ENCODE measurements at places on chromosomes 6 and 20. TPM values are rescaled to one million over a fixed set of nuclear protein-coding genes. Genes with fewer than 3 reads are reported as not detected.

NMBR gene
- not detected for total RNA-seq

EBF4 gene
- total RNA-seq: 17.4 TPM

- DNase-seq: no peak
Observed at GRCh38 chr6:134379076-134379475, 61.2 kb upstream of the SGK1 start.

HLA-DOA gene
- 3.5 TPM for total RNA-seq

FAM209A gene
- not detected for total RNA-seq

- DNase-seq: no peak
Observed at GRCh38 chr20:3092611-3093379, 8.3 kb upstream of the AVP start.

DNA sequence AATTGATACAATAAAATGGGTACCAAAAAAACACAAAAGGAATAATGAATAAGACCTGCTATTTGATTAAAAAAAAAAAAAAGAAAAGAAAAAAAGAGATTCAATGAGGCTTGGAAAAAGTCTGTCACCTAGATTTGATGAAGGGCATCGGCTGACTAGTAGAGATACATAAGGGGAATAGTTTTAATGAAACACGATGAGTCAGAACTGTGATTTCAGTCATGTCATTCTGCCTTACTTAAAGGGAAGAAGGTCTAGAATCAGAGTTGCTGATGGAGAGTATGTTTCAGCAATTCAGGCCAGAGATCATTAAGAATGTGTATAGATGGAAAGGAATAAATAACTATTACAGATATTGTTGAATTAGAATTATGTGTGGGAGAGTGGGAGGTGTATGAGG lies 565.9 kb upstream of the RNF217 start:
- DNase-seq: no peak

- DNase-seq: no peak
Observed at GRCh38 chr6:149728499-149729234, 10.8 kb upstream of the LATS1 start.

GGTLC1 gene
- not detected for total RNA-seq

RPP21 gene
- total RNA-seq: 27.9 TPM

- DNase-seq: no peak
Observed at GRCh38 chr20:22438926-22439325, 145.4 kb downstream of the FOXA2 start.

GRCh38 chr6:109896341-109896740 lies 81.8 kb upstream of the GPR6 start:
- DNase-seq: no peak

- no peak for DNase-seq
Observed at GRCh38 chr6:396126-396520, 4.6 kb downstream of the IRF4 start.

DNA sequence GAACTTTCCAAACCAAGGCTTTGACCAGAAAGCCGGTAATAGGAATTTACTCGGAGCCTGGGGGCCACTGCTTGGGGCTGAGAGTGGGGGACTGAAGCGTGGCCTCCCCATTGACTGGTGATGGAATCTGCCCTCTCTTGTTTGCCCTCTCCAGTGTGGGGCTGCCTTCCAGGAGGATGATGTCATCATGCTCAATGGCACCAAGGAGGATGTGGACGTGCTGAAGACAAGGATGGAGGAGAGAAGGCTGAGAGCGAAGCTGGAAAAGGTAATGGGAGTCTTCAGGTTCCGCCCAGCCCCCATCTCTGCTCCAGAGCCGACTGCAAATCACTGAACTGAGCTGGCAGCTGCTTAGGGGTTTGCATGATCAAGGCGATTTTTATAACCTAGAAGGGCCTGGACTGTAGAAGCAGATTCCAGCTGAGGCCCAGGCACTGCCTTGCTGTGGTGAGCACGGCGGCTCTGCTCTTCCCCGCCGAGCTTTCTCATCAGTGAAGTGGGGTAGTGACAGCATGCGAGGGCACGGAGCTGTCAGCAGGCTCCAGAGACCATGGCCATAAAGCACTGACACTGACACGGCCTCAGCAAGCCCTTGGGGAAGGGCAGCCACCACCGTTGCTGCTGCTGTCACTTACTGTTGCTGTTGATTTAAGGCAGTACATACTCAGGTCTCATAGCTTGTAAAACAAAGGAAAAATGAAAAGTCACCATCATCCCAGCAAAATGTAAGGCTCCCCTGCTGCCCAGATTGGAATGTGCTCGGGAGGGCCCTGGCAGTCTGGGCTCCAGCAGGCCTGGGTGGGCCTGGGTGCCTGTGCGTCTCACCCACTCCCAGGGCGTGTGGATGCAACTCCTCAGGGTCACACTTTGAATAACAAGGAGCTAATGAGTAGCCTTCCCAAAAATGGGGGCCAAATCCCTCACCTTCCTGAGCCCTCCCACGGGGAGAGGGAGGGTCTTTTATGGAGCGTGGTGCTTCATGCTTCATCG lies 11.1 kb upstream of the FAM209A start:
- DNase-seq: no peak

ZDHHC14 gene
- total RNA-seq: 14.8 TPM

DNA sequence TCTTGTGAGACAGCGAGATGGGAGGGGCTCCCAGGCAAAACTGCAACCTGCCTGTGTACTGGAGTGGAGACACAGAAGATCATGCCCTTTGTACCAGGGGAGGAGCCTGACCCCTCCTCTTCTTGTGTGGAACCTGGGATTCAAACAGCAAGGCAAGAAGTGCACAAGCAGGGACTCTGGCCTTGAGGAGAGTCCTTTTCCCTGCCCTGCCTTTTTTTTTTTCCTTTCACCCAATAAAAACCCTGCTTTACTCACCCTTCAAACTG lies 251.8 kb upstream of the OPRM1 start:
- no peak for DNase-seq

GRCh38 chr20:57560554-57561355 lies at the start of gene PCK1:
Gene PCK1 (plus strand): TSS chr20:57561110. CDS start chr20:57561412, 302 bp downstream.
- DNase-seq: no peak

DNA sequence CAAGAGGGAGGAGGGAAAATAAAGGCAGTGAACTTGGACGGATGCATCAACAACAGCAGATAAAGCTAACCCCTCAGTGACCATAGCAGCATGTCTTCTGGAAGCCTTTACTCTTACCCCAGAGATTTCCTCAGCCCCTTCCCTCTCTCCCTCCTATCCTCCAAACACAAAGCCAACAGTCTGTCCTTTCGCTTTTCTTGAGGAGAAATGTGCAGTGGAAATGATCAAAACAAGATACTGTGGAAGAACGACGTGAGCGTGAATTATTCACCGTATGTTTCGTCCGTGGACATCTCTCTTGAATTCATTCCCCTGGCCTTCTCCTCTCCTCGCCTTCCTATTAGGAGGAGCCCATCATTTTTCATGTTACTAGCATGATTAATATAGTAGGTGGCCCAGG lies 8.5 kb downstream of the NRN1 start:
- no peak for DNase-seq

DNA sequence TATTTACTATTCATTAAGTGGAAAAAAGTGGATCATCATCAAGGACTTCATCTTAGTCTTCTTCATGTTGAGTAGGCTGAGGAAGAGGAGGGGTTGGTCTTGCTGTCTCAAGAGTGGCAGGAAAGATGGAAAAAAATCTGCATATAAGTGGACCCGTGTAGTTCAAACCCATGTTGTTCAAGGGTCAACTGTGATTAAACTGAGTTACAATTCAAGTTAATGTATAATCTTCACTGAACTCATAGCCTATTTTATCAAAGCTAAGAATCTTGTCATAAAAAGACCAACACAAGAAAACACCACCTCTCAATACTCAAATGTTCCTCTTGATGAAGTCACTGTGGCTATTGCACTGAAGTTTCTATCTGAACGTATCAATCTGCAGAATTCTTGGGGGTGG lies 260.2 kb downstream of the FNDC1 start:
- no peak for DNase-seq

DNA sequence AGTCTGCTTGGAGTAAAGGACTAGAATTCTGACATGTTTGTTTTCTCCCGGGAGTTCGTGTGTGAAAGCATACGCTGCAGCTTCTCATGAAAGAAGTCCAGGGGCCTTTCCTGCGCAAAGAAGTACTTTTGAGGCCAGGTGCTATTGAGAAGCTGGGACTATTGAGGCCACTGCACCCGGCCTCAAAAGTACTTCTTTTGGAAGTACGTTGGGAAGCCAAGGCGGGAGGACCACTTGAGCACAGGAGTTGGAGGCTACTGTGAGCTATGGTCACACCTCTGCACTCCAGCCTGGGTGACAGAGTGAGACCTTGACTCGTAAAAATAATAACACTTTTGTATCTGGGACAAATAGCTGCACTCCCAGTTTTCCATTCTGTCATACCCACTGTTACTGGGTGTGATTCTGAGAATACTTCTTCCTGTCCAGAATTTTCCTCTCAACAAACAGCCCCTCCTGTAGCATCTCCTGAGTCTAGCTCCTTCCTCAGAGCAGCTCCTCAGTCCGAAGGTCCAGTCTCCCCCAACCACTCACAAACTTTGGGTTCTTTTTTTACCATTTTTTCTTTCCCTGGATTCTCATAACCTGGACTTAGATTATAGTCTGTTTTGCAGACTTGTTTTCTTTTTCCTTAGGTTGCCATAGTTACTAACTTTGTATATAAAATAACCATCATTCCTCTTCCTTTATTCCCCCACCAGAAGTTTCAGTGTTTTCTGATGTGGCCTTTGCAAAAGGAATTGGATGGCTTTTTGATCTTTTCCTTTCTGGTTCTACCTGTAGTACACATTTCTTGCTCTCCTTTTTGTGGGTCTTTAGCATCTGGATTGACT lies 12.7 kb downstream of the STK35 start:
- DNase-seq: no peak

GJA10 gene
- not detected for total RNA-seq

DNA sequence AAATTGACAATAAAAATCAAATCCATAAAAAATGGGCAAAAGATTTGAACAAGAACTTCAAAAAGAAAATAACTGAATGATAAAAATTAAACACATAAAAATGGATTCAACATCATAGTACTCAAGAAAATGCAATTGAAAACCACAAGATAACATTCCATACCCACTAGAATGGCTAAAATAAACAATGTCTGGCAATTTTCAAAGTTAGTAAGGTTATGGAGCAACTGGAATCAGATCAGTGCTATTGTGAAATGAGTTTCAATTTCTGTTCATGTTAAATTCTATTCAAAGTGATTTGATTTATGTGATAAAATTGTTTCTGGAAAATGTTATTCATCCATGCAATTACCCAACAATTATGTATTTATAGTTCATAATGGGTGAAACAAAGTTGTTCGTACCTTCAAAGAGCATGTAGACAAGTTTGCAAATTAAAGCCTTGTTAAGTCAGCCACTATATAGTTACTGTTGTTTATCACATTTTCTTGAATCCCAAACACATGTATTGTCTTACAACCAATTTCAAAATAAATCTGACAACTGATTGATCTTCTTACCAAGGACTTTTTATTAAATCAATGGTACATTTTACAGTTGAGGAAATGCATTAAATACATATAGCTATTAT lies 151.5 kb upstream of the CENPW start:
- DNase-seq: no peak

GRCh38 chr20:15927893-15928650 lies 645.2 kb downstream of the KIF16B start:
- no peak for DNase-seq

DNA sequence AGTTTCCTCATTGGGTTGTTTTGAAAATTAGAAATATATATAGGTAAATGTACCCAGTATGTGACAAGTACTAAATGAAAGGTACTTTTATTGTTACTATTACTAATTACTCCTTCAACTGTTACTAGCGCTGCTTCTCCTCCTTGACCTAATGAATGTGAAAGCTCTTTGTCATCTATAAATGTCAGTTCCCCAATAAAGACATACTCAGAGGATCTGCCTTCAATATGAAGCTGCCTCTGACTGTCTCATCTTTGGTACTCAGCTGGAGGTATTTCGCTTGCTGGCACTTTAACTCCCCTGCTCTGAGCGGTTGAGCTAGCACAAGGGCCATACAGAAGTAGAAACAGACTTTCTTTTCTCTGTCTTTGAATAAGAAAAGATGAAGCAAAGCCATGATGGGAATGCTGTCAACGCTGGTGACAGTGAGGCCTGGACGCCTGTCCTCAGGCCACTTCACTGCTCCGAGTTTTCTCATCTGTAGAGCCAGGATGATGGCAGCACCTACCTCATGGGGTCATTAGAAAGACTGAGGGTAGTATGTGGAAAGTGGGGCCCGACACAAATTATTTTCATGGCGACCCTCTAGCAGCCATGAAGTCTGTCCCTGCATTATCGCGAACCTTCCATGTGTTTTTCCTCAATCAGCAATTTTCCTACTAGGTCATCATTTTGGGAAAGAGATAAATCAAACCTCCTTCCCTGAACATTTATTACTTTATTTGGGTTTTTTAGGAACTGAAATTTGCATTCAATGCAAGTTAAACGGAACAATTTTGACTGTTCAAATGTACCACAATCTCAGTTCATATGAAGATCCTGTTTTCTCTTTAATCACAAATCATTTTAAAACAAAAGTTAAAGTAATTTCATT lies 55.9 kb upstream of the SNX9 start:
- DNase-seq: no peak

DNA sequence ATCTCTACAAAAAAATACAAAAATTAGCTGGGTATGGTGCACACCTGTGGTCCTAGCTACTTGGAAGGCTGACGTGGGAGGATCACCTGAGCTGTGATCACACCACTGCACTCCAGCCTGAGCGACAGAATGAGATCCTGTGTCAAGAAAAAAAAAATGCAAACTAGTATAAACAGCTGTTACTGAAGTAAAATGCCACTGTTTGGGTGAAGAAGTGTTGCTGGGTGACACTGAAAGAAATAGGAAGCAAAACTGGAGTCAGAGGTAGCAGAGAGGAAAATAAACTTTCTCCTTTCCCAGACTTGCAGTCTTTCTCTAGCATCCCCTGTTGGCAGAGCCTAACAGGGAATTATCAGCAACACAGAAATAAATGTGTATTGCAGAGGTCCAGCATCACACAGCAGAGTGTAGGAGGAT lies 241.2 kb upstream of the PREP start:
- no peak for DNase-seq

DNA sequence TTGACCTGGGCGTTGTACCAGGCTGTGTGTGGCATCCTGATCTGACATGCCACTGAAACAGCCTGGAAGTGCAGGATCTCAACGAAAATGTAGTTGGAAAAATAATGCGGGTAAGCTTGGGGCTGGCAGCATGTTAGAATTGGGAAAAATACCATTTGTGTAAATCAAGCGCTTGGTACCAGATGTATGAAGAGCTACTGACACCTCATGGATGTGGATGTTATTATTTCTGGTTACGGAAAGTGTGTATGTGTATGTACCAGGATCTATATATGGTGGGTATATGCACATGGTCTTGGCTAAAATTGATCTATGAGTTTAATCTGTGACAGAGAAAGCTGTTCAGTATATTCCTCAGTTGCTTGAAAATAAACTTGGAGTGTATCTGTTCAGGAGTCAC lies 22.7 kb downstream of the HIVEP1 start:
- DNase-seq: no peak

DNA sequence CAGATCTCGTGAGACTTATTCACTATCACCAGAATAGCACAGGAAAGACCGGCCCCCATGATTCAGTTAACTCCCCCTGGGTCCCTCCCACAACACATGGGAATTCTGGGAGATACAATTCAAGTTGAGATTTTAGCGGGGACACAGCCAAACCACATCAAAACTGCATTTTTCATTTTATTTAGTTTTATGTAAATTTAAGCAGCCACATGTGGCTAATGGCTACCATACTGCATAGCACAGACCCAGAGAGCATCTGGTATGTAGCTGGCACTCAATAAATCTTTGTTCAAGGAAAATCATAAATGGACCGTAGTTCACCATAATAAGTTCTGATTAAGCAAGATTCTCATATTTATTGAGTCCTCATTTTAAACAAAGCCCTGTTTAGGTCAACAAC lies 15.3 kb downstream of the GFOD1 start:
- no peak for DNase-seq

GRCh38 chr6:78599526-78599925 lies 267.8 kb upstream of the IRAK1BP1 start:
- DNase-seq: no peak

GRCh38 chr6:17418281-17419188 lies 25.1 kb downstream of the CAP2 start:
- DNase-seq: no peak

All from posterior vena cava (tissue), 2 donors.